ENCODE measurements at places on chromosomes 12 and 14.

DNA sequence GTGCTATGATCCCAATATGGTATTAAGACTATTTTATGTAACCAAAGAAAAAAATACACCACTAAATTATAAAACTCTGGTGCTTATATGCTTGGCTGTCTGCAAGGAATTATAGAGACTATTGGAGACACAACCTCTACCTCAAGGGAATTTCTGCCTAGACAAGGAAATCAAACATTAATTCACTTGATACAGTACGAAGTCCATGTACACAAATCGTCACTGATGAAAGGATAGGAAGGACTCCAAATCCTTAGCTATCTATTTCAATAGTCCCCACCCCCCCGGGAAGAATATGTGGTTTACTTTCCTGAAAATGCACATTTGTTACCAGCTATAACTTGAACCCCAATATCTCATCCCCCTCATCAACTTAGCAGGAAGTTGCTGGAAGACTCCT, 21.9 kb downstream of the RTN1 start:
- DNase-seq, result no peak

DNA sequence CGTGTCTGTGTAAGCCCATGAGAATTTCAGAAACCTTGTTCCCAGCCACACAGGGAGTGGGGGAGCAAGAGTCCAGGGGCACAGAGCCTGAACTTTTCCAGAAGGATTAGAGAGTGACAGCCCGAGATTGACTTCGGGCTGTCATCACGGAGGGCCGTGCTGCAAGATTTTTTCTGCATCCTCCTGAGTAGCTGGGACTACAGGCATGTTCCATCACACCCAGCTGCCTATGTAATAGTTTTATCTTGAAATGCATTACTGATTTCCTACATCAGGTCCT, 14.4 kb downstream of the EVL start:
- no peak for DNase-seq

DNA sequence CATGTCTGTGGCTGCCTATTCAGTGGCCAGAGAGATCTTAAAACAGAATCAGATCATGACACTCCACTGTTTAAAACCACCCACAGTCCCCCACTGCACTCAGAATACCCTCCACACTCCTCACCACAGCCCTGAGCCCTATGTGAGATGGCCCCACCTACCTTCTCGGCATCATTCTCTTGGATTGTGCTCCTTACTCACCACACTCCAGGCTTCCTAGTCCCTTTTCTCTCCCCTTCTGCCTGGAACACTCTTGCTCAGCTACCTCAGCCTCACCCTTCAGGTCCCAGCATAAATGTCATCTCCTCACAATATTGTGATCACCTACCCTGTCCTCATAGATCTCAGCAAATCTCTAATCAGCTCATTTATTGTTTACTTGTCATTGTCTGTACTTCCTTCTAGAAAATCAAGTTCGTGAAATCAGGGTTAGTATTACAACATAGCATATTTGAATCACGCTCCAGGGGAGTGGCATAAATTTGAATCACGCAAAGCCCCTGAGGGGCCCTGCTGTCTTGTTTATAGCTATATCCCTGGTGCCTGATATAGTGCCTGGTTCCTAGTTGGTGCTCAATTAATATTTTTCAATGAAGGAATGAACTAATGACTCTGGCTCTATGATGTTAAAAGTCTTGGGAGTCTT, 42.8 kb downstream of the SLC35F4 start:
- DNase-seq, result no peak

DNA sequence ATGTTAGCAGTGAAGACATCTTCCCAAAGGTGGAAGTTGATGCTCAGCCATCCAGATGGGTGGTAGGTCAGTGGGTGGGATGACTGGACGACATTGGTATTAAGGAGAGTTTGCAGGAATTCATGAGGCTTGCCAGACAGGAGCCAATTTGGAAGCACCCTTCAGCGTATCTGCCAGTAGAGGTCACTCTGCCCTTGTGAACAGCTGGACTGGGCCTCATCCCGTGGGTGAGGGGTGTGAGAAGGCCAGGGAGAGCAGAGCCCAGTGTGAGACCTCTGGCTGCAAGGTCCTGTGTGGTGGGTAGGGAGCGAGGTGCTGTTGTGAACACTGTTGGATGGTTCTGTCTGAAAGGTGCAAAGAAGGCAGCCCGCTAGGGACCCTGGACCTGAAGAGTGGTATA, 37.7 kb downstream of the SLC5A8 start:
- no peak for DNase-seq

DNA sequence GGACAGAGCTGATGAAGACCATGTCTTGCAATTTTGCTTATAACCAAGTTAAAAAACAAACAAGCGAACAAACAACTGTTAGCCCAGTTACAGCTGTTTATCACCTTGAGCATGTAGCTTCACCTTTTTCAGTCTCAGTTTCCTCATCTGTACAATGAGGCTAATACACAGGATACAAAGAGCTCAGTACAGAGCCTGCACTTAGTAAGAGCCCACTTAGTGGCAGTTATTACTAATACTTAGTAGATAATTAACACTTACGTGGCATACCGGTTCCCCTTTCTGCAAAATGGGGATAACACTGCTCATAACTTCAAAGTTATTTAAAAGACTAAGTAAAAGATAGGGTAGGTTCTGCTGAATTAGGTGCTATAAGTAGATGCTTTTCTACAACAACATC, 228.0 kb downstream of the MON2 start:
- DNase-seq, result no peak

- peak; percentile 36 for DNase-seq
These were observed 118.4 kb upstream of the EVL start for GRCh38 chr14:99946652-99947489.

- no peak for DNase-seq
These were observed 784.6 kb downstream of the LRFN5 start for GRCh38 chr14:42391146-42391834.

DNA sequence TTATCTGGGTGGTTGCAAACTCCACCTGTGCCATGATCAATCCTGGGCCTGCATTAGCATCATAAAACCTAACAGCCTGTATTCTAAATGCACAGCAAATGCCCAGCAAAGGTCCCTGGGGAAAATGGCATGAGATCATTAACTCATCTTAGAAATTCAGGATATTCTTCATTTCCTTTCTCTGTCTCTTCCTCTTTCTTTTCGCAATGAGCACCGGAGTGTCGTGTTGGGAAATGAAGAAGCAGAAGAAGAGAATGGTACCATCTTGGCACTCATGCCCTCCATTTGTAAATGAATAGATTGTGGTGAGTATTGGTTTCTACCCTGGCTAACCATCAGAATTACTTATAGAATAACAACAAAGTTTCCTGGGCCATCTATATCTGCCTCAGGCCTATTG, 193.6 kb downstream of the GALC start:
- no peak for DNase-seq

GRCh38 chr14:104140213-104140462, 1.8 kb downstream of the KIF26A start:
- DNase-seq, result peak; percentile 11

- no peak for DNase-seq
These were observed 135.9 kb downstream of the TMEM30B start for GRCh38 chr14:61145034-61145902.

DNA sequence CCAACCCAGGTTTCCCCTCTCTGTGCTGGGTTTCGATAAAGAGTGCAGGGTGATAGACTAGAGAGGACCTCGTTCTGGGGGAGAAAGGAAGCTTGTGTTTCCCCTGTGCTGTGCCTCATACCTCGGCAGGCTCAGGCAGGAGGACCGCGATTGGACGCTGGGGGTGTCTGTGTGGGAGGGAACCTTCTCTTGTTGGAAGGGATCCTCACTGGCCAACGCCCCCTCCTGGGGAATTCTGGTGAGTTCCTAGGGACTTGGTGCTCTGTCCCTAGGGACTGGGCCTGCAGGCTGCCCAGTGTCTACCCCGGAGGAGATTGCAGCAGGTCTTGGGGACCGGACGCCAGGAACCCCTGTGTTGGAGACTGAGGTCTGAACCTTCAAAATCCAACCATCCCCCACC, 157.4 kb upstream of the PRMT8 start:
- no peak for DNase-seq

DNA sequence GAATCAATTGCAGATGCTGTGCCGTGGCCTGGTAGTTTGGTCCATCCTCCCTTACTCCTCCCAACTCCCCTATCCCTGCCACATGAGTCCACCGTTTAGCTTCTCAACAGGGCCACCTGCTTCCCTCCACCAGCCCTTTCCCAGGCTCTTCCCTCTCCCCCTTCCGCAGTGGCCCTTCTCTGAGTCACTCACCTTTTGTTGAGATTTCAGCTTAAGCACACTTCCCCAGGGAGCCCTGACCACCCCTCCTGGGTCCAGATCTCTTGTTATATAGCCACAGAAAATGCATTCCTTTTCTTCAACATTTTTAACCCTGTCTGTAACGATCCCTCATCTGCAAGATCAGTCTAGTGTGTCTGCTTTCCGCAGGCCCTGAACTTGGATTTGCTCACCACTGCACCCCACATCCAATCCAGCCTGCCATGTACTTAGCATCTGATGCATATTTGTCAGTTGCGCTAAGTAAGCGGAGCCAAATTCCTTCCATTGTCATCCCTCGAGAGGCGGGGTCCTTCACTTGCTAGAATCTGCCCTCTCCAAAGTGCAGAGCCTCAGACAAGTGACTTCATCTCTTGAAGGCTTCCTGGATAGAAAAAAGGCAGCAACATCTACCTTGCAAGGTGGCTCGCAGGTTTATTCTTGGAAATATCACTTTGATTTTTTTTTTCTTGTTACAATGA, 41.1 kb downstream of the TMEM63C start:
- no peak for DNase-seq

- DNase-seq, result no peak
These were observed 73.3 kb downstream of the PTHLH start for GRCh38 chr12:27899151-27899661.

GRCh38 chr12:3091382-3092241, 14.4 kb downstream of the TSPAN9 start:
- no peak for DNase-seq

DNA sequence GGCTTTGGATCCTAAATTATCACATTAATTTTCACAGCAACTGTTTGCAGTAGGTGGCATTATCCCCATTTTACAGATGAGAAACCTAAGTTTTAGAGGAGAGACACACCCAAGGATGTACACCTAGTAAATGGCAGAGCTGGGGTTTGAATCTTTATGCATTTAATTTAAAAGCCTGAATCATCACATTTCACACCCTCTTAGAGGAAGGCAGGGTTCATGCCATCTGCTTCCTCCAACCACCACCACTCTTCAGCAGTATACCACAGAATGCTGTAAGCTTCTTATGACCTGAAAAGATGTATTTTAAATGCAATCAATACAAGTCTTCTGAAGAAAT, 90.3 kb downstream of the CRADD start:
- DNase-seq, result no peak

- no peak for DNase-seq
These were observed 3.6 kb downstream of the LARP4 start for GRCh38 chr12:50404307-50404706.

GRCh38 chr14:104881369-104881979, 16.4 kb downstream of the CEP170B start:
- peak; percentile 28 for DNase-seq

GRCh38 chr12:34392741-34393085, 370.4 kb downstream of the ALG10 start:
- no peak for DNase-seq

- DNase-seq, result no peak
These were observed 398.6 kb downstream of the ZFP36L1 start for GRCh38 chr14:68394118-68394763.

DNA sequence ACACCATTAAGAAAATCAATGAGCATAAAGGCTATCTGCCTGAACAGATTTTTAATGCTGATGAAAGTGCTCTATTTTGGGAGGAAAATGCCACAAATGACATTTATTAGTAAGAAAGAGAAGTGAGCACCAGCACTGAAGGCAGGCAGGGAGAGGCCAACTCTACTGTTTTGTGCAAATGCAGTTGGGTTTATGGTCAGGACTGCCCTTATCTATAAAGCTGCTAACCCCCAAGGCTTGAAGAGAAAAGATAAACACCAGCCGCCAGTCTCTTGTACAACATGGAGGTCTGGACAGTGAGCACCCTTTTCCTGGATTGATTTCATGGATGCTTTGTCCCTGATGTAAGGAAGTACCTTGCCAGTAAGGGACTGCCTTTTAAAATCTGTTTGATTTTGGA, 246.8 kb upstream of the SFSWAP start:
- DNase-seq, result no peak

DNA sequence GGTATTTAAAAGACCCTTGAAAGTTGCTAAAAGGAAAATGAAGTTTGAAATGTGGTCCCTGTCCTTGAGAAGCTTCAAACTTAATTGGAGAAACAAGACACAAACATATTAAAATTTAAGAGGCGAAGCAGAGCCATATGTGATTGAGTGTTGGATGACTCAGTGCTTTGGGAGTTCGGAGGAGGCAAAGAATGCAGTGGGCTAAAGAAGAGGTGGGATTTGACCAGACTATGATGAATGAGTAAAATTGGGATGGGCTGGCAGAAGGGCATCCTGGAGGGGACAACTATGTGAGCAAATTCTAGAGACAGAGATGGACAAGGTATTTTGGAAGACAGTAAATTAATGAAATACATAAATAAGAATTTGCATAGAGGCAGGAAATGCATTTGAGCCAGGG, 358.6 kb downstream of the EGLN3 start:
- DNase-seq, result no peak

DNA sequence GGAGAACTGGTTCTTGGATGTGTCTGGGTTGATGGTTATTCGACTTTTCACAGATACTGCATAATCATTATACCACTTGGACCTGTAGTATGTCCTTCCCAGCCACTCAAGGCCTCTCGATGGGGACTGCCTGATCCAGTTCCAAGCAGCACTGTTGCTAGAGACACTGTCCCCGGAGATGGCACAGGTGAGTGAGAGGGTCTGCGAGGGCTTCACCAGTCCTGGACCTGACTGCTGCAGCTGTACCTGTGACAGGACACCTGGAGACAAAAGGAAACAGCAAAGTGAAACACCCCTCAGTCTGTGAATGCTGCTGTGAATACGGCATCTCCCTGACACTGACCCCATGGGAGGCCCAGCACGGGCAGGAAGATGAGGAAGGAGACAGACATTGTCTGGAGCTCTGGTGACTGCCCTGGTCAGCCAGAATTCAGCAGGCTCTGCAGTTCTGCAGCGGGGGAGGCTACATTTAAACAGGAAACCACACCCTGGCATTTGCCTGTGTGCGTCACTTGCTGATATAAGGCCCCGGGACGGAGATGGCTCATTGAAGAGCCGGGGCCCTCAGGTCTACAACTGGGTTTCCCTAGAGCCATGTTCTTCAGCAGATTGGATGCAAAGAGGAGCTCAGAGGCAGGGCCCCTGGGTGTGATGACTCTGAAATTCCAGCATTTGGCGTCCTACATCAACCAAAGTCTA, 413.6 kb downstream of the TMEM121 start:
- DNase-seq, result no peak

GRCh38 chr12:82800185-82800584, 113.5 kb downstream of the TMTC2 start:
- DNase-seq, result no peak

Measured in body of pancreas (tissue), 4 donors.